ENCODE measurements at places on chromosomes 1 and 21.
A peak's percentile ranks its signal among the peaks of the same experiment; 100 is the strongest.

DNA sequence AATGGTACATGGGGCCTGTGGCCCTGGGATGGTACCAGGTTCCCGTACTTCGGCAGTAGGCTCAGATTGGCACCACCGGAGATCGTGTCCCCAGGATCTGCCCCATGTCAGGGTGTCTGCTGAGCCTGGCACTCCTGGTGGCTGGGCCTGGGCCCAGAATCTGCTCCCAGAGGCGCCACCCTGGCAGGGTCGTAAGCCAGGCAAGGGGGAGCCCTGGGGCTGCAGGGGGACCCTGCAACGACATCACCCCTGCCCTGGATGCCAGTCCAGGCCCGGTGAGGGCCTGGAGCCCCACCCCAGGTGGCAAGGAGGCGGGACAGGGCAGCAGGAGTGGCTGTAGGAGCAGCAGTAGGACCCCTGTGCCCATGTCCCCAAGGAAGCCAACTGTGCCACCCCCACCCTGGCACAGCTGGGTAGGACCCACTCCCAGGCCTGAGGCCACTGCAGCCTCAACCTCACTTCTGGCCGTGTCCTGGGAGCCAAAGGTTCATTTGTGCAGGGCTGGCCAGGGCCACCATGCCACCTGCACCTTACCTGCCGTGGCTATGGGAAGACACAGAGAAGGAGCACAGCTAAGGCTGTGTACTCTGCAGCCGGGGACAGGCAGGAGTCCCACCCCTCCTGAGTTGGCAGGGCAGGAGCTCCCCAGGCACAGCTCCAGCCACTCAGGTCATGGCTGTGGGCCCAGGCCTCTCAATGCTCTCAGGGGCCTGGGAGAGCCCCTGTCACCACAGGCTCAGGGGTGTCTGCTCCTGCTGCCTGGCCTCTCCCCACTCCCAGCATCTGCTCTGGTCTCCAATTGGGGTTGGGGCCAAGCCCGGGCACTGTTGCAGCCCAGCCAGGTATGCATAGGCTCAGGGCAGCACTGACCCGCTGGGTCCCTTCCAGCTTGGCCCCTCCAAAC lies 141.7 kb downstream of the EIF4G3 start:
- no peak for DNase-seq

- no peak for DNase-seq
Observed at GRCh38 chr21:44795342-44795741, 6.3 kb downstream of the UBE2G2 start.

DNA sequence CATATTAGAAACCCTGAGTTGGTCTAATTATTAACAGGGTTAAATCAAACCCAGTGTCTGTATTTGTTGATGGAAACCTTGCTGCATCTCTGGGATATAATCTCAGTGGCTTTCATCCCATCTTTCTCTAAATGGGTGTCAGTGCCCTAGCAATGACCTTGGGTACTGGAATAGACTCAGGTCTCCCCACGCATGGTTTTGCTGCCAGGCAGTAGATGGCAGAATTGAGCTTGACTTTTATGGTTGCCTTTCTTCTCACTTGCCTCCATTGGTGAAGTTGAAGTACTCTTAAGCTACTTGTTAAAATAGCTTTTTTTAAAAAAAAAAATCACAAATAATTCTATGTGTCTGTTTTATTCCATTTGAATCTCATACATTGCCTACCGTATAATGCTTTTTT lies 81.8 kb upstream of the HMCN1 start:
- DNase-seq, result no peak

DNA sequence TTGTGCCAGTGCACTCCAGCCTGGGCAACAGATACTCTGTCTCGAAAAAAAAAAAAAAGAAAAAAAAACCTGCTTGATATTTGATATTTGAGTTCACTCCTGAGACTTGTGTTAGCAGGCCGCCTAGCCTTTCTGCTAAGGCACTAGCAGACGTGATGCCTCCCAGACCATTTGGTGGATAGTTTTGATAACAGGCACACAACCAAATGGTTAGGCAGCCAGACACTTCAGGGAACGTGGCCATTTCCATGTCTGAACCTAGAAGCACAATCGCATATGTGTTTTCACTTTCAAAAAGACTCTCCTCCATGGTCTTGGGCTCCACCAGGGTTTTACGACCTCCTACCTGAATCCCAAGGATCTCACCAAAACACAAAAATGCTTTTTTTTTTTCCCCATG lies 1319.5 kb downstream of the BRINP3 start:
- no peak for DNase-seq

DNA sequence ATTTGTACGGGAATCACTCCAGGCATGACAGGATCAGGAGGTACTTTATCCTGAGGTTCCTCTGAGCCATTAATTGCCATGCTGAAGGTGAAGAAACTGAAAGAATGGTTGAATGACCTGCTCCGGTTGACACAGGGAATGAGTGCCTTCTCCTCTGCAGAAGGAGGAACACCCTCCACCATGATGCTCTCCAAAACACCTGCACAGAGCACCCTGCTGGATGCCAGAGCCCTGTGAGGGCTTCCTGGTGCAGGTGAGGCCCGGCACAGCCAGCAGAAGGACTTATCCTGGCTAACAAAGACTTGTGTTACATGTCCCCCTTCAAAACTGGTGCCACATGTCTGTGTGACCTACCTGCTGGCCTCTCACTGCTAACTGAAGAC lies 14.3 kb upstream of the LBR start:
- no peak for DNase-seq

- DNase-seq, result no peak
Observed at GRCh38 chr1:210922666-210923065, 211.3 kb downstream of the KCNH1 start.

DNA sequence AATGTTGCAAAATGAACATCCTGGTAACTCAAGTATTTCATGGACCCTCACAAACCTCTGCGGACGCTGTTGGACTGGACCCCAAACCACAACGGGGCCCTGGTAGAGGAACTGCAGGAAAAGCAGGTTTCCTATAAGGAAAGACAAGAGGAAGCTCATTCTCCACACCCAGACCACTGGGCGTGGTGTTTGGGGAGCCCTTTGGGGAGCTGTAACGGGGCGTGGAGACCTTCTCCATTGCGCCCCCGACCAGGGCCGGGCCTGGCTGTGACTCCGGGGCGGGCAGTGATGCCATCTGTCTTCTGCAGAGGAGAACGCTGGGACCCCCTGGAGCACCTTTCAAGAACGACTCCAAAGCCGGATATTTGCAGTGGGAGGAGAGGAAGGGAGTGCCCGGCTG lies 30.0 kb upstream of the AGPAT3 start:
- DNase-seq, result no peak

DNA sequence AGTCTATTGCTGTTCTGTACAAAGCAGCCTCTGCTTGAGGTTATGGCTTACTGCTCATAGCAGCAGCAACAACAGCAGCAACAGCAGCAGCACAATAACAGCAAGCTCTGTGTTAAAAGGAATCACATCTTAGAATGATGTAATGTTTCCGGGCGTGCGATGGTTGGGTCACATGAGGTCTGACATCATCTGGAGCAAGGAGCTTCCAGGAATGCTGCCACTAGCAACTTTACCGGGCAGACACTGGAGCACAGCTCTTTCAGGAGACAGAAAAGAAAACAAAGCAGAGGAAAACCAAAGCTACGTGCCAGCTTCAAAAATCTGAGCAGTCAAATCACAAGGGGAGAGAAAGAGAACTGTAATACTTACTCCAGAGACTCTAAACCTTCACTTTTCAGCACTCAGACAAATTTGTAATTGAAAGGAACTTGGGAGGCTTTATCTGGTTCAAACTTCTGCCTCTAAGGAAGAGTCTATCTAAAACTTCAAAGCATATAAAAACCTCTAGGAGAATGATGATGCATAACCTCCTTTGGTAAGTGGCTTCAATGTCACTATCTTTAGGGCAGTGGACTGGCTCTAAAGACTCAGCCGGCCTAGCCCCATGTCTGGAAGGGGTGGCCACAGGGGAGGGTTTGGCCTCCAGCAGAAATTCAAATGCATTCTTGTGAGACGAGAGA lies 28.3 kb upstream of the RAB3GAP2 start:
- no peak for DNase-seq

GRCh38 chr1:233294913-233295236 lies 650 bp downstream of the PCNX2 start:
- DNase-seq, result peak; percentile 18

DNA sequence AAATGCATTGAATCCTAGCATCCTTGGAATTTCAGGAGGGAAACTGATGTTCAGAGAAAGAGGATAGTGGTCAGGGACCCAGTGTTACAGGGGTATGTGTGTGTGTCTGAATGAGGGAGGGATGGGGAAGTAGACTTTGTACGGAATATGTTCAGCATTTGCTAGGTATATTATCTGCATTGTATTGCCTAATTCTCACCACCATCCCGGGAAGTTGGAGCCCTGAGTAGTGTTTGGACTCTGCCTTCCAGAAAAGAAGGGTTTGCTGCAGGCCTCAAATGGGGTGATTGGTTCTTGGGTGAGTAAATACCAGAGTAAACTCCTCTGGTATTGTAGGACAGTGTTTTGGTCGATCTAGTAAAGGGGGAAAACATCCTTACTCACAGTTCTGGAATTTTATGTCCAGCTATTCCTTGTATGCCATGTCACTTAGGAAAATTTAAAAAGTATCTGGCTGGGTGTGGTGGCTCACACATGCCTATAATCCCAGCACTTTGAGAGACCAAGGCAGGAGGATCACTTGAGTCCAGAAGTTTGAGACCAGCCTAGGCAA lies 7.1 kb upstream of the ZNF496 start:
- no peak for DNase-seq

- DNase-seq, result no peak
Observed at GRCh38 chr1:201582705-201583442, 43.9 kb downstream of the NAV1 start.

GRCh38 chr1:46673749-46674182 lies 2.1 kb downstream of the TEX38 start:
- no peak for DNase-seq

DNA sequence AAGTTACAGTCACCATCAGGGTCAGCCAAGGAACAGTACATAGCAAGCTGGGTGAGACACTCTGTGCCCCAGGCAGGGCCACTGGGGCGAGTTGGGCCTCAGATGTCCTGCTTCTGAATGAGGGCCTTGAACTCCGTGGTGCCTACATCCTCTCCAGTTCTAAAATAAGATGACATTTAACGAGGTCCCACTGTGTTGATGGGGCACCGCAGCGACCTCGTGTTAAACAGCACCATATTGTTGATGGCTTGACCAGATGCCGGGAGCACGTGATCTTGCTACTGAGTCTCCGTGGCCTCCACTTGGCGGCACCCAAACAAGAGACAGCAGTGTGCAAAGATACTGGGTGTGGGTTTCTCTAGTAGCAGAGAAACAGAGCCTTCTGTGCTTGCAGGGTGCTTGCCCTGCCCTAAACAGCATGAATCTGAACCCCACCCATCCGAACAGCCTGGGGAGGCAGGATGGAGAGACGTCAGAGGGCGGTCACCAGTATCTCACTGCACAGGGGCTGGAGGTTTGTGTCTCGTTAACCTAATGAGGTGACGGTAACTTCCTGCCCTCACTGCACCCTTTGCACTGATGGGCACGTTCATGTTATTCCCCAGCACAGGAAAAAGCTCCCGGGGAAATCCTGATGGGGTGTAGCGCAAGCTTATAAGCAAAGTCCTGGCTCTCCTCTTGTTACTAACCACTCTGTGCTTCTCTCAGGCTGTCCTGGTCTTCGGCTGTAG lies 324.4 kb downstream of the AJAP1 start:
- no peak for DNase-seq

DNA sequence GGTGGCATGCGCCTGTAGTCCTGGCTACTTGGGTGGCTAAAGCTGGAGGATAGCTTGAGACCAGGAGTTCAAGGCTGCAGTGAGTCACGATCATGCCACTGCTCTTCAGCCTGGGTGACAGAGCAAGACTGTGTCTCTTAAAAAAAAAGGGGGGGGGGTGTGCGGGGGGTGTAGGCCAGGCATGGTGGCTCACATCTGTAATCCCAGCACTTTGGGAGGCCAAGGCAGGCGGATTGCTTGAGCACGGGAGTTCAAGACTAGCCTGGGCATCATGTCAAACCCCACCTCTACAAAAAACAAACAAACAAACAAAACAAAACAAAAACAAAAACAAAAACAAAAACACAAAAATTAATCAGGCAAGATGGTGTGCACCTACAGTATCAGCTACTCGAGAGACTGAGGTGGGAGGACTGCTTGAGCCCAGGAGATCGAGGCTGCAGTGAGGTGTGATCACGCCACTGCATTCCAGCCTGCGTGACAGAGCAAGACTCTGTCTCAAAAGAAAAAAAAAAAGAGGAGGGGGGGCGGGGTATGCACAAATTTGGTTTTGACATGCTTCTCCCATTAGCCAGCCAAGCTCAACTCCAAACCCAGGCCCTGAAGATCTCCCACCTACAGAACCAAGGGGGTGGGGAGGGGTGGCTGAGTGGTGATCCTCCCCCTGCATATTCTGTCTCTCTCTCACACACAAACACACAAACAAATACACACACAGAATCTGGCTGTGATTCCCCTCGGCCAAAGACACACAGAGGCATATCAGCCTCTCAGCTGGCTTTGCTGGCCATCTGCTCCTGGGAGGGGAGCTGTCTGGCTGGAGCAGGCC lies 3.1 kb downstream of the PTAFR start:
- DNase-seq, result no peak

DNA sequence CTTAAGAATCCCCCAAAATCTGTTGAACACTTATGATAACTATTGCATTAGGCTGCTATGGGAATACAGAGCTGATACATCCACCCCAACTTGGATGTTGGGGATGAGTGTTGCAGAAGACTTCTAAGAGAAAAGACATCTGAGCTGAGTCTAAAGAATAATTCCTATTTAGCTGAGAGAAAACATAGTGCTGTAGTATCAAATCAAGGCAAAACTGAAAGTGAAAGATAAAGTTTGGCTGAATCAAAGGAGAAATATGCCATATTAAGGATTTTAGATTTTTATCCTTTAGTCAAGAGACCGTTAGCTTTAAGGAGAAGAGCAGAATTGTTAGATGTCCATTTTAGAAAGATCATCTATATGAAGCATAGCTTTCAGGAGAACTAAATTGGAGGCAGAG lies 726.9 kb upstream of the PTBP2 start:
- DNase-seq, result no peak

GRCh38 chr1:233993651-233994050 lies 89.2 kb downstream of the SLC35F3 start:
- DNase-seq, result no peak

- DNase-seq, result no peak
Observed at GRCh38 chr1:19744335-19744743, 55.4 kb downstream of the TMCO4 start.

DNA sequence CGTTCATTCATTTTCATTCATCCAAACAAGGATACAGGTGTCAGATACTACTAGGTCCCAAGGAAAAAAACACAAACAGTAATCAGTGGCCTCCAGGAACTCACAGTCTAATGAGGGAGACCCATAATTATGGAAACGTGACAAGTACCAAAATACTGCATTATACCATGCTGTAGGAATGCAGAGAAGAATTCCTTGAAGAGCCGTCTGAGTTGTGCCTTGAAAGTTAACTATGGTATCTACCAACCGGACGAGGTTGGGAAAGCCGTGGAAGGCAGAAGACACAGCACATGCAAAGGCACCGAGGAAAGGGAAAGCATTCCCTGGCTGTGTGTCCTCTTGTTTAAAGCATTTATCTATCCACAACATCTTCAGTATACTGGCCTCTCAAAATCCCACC lies 206.0 kb downstream of the DAB1 start:
- DNase-seq, result no peak
